ENCODE measurements at places on chromosomes 5 and 9.

DNA sequence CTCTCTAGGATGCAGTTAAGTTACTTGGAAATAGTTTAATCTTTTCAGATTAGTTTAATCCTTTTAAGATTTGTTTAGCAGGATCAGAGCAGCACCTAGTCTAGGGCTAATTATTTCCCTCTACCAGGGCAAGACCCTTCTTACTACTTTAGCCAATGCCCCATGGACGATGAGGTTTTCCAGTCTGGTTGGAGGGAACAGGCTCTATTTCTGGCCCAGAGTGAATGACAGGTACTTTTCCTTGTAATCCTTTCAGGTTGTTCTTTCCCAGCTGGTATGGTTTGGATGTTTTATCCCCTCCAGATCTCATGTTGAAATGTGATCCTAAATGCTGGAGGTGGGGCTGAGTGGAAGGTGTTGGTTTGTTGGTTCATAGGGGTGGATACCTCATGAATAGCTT is 27.2 kb downstream of the PTTG1 start:
- no peak for DNase-seq

- DNase-seq: no peak
These were observed 11.6 kb upstream of the STX17 start for GRCh38 chr9:99894826-99895225.

- no peak for DNase-seq
These were observed 546.3 kb downstream of the MAT2B start for GRCh38 chr5:164051745-164052144.

- no peak for DNase-seq
These were observed 1158.8 kb upstream of the DMAC1 start for GRCh38 chr9:8958358-8958757.

GRCh38 chr5:96476654-96477053 is 43.6 kb upstream of the PCSK1 start:
- no peak for DNase-seq

GRCh38 chr5:160330212-160330611 is 17.8 kb upstream of the CCNJL start:
- no peak for DNase-seq

- no peak for DNase-seq
These were observed 76.0 kb upstream of the PHYKPL start for GRCh38 chr5:178308541-178309092.

GRCh38 chr5:90134381-90134780 is 275.2 kb downstream of the CETN3 start:
- no peak for DNase-seq

DNA sequence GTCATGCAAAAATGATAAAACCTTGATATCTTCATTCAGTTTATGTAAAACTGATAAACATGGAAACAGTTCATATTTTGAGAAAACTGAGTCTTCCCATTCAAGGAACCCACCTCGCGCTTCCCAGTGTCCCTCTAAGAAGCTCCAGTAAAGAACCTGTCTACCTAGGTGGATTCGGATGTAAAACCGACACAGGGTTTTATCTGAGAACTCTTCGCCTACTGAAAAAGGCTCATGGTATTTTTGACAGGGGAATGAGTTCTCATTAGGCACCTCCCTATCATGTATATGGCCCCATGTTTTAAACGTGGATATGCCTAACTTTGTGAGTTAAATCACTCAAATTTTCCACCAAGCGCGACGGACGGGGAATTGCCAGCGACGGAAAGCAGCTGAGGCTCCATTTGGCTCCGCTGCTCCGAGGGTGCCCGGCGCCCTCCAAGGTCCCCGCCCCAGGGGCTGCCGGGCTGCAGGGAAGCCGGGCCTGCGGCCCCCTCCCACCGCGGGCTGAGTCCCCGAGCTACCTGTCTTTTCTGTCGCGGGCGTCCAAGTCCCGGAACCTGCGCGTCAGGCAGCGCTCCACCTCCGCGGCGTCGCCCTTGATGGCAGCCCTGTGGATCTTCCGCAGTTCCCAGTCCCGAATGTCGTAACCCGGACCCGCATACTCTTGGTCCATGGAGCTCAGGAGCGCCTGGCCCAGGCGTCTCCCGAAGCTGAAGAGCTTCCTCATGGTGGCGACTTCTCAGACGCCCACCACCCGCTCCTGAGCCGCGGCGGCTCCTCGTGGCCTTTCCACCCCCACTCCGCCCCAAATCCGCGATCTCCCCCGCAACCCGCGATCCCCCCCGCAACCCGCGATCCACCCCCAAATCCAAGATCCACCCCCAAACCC is 594 bp downstream of the ANKRD18A start:
- no peak for DNase-seq

- no peak for DNase-seq
These were observed 296.7 kb downstream of the ARL15 start for GRCh38 chr5:54013556-54014194.

- no peak for DNase-seq
These were observed 877.9 kb upstream of the WWC1 start for GRCh38 chr5:167413506-167413905.

DNA sequence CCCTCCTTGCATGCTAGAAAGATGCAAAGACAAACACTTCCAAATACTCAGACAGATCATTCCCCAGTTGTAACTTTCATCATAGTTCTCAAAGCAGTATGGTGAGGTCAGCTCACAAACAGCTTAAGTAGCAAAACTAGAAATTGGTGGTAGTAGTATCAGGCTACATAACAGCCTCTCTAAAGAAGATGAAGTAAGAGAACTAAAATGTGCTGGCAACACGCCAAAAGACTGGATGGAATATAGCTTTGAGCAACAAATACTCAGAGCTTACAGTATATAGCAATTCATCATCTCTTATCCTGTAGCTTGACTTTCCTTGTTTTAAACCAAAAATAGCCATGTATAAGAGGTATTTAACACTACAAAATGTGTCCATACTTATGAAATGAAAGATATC is 7.5 kb downstream of the PFDN1 start:
- DNase-seq: peak; percentile 56

- peak; percentile 36 for DNase-seq
These were observed 91.6 kb downstream of the CARTPT start for GRCh38 chr5:71810471-71811195.

- no peak for DNase-seq
These were observed 265.3 kb downstream of the KCTD16 start for GRCh38 chr5:144436007-144436406.

DNA sequence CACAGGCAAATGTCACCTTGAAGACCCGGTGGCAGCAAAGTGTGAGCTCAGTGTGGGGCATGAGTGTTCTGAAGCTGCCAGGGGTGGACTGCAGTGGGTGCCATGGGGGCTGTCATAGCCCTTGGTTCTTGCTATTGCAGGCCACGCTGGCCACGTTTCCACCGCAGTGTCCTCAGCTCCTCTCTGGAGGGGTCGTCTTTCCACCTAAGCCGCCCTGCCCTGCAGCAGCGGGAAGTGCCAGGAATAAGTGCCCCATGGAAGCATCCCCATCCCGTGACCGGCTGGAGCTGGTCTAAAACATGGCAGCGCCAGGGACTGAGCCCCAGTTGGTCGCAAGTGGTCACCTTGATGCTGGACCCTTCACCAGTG is 6.9 kb downstream of the OBP2B start:
- no peak for DNase-seq

DNA sequence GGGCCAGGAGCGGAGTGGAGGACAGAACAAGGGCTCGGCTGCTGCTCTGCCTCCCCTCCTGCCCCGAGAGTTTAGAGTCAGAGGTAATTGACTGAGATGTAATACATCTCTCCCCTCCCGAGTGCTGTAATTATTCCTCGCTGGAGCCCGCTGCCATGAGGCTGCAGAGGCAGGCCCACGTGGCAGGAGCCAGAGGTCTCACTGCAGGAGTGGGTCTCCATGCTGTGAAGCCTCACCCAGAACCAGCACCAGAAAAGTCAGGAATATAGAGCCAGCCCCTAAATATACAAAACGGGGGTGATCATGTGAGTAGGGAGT is 2.5 kb downstream of the FAM163B start:
- DNase-seq: no peak

- DNase-seq: no peak
These were observed 438.6 kb downstream of the AGTPBP1 start for GRCh38 chr9:85302938-85303756.

- no peak for DNase-seq
These were observed 3.6 kb downstream of the MACROH2A1 start for GRCh38 chr5:135395451-135395850.

DNA sequence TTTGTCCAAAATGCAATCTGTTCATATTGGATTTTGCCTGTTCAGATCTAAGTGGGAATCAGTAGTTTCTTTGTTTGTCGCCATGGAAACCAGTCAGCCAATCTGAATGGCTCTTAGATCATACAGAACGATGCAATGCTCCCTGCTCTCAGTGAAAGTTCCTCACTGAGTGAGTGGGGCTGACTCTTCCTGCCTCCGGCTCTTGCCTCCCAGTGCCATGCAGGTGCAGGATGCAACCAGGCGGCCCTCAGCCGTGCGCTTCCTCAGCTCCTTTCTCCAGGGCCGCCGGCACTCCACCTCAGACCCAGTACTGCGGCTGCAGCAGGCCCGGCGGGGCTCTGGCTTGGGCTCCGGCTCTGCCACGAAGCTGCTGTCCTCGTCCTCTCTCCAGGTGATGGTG is at the start of gene PTPDC1:
Gene PTPDC1 (plus strand): TSS at position 151 of the 400 bp plus-strand sequence. CDS start 67 bp downstream, at position 218.
- DNase-seq: peak; percentile 62

DNA sequence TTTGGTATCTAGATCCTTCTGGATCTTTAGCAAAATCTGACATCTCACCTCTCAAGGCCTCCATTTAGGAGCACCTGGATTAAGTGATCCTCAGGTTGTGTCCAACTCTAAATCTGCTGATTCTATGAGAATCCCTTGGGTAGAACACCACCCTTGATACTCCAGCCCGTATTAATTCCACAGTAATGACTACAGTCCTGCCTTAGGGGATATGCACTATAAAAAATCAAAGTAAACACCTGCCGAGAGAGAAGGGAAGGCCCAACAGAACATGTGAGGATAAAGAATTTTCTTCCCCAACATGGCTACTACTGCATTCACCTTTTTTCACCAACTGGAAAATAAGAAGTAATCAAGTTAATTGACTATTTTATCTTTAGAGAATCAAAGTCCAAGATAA is 27.6 kb downstream of the DAP start:
- DNase-seq: no peak

GRCh38 chr5:180797256-180798192 is 5.1 kb downstream of the MGAT1 start:
- no peak for DNase-seq

DNA sequence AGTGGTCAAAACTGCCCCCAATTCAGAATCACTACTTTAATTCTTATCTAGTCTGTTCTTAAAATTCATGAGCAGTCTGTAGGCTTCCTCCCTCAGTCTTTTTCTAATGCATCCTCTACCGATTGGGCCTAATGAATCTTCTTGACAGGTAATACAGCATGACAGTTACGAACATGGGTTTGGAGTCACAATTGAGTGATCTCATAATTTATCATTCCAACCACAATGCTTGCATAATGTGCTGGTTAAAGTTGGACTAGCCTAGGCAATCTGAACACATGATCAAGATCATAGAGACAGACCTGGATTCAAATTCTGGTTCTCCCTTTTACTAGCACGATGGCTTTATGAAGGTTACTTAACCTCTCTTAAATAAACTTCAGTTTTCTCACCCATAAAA is 33.1 kb upstream of the SETD9 start:
- DNase-seq: no peak

DNA sequence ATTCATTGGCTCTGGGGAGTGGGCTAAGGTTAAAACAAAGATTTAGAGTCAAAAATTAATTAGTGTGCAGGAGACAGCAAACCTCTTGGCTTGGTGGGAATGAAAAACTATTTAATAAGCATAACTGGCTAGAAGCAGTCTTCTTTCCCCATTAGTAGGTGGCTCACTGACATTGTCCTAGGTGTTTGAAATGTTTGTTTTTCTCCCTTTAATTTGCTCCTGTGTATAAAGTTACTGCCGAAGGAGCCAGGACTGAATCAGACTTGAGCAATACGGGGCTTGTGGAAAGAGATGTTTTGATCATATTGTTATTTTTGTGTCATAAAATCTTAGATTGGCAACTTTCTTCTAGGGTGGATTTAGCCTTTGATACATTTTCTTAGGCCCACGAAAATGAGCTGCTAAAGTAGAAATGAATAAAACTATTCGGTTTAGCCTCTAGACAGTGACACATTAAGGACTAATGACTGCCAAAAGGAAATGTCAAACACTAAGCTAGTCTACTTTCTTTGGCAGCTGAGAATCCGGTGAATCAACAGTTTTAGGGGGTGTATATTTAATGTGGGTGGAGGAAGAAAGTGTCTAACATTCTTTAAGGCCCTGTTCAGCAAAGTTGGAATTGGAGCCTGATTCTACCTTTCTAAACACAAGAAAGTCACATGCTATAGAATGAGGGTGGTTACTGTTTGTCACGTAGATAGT is 30.2 kb downstream of the LRRTM2 start:
- no peak for DNase-seq

DNA sequence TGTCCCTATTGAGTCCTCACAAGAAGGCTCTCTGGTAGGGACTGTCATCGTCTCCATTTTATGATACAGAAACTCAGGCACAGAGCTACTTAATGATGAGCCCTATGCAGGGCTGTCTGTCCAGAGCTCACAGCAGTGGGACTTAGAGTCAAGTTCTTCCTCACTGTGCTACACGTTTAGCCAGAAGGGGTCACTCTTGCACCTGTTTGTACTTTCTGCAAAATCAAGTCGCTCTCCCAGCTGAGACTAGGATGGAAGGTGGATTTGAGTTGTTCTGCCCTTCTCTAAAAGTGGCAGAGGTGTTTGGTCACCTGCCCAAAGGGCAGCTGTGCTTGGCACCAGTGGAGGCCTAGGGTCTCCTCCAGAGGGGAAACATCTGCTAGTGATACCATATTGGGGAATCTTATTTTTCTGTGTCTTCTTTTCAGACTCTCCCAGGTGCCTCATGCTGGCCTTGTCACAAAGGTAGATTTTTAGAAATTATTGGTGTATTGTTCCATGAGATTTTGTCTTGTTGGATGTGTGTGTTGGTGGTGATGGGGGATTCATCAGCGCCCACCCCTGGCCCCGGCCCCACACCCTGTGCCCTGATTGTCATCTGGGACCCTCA is 104.2 kb downstream of the PPARGC1B start:
- peak; percentile 79 for DNase-seq

DNA sequence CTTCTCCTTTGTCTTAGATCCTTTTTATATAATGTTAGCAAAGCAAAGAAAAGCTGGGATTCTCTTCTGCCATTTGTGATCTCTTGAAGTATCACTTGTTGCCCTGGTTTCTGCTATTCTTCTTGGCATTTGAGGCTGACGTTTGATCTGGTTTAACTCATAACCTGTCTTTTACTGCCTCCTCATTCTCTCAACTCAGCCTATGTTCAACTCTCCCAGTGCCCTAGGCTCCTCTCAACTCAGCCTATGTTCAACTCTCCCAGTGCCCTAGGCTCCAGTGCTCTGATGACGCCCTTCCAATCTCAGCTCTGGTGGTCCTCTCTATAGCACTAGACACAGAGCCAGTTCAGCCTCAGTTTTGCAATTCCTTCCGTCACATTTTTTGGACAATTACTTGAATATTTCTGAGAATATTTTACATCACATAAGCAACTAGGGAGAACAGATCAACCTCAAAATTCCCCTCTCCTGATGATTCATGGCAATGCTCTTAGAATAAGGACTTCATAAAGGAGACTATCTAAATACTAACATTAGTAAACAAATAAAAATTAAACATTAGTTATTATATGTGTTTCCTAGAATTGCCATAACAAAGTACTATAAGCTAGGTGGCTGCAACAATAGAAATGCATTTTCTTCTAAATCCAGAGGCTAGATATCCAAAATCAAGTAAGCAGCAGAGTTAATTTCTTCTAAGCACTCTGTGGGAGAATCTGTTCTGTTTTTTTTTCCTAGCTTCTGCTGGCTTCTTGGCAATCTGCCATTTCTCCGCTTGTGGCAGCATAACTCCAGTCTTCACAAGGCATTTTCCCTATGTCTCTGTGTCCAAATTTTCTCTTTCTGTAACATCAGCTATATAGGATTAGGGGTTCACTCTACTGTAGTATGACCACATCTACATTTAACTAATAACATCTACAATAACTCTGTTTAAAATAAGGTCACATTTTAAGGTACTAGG is 662.1 kb upstream of the FTMT start:
- peak; percentile 30 for DNase-seq
